RPMI7951 (cell line): ENCODE measurements at places on chromosomes 1 and 21. TPM values are rescaled to one million over a fixed set of nuclear protein-coding genes. Genes with fewer than 3 reads are reported as not detected.

ATP6V1G3 gene
- total RNA-seq: not detected in 2 replicates

DNA sequence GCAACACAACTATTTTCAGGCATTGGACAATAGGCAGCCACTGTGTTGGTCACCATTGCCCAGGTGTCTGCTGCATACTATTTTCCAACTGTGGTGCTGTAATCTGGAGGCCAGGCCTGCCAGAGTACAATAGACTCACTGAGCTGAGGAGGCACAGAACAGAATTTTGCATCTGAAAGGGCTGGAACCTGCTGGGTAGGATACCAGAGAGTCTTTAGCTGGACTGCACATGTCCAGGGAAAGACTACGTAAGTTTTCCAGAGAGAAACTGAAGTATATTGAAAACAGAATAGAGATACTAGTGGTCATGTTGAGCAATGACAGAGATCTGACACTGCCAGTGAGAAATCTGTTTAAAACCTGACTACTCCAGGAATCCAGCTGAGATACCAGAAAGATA lies 200.8 kb downstream of the RASAL2 start:
- no peak for DNase-seq

DNA sequence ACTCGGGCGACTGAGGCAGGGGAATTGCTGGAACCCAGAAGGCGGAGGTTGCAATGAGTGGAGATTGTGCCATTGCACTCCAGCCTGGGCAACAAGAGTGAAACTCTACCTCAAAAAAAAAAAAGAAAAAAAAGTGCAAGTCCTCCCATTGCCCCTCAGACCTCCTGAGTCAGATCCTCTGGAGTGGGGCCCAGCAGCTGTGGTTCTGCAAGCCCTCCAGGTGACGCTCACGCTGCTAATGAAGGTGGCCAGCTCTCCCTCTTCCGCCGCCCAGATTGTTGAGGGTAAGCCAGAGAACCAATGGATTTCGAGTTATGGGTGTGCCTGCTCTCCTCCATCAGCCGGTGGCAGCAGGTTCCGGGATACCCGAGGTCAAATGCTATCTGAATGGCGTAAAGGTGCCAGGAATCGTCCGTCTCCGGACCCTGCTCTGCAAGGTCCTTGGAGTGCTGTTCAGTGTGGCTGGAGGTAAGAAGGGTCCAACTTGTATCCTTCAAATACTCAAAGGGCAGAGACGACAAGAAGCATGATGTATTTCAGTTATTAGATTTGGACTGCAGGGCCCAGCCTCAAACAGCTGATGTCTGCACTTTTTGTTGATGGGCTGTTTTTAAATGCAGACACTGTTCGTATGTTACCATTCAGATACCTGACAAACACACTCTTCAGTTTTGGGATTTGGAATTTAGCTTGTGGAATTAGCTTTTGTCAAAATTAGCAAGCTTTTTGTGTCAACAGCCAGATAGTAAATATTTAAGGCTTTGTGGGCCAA lies 17.6 kb downstream of the CLCN6 start:
- DNase-seq: no peak

- DNase-seq: no peak
Observed at GRCh38 chr1:160264795-160265307, 2.5 kb upstream of the DCAF8 start.

DNA sequence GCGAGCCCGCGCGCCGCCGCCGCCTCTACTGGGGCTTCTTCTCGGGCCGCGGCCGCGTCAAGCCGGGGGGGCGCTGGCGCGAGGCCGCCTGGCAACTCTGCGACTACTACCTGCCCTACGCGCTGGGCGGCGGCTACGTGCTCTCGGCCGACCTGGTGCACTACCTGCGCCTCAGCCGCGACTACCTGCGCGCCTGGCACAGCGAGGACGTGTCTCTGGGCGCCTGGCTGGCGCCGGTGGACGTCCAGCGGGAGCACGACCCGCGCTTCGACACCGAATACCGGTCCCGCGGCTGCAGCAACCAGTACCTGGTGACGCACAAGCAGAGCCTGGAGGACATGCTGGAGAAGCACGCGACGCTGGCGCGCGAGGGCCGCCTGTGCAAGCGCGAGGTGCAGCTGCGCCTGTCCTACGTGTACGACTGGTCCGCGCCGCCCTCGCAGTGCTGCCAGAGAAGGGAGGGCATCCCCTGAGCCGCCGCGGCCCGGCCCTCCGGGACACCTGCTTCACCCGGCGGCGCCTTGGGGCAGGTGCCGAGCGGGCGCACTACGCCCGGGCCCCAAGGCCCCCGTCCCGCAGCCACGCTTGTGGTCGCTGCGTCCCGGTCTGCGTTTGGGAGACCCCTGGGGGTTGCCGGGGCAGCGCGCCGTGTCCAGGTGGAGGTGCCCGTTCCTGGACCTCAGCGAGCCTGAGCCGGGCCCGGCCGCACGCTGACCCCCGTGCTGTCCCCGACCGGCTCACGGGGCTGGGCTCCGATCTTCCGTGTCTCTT lies 944 bp downstream of the B3GALT6 start:
- no peak for DNase-seq

BSND gene
- not detected in 2 replicates for total RNA-seq

THEM5 gene
- total RNA-seq: not detected in 2 replicates

ASCL5 gene
- total RNA-seq: not detected in 2 replicates

GRCh38 chr1:55464550-55464949 lies 249.4 kb upstream of the USP24 start:
- no peak for DNase-seq
